Activated CD4-positive, alpha-beta T cell treated with anti-CD3 and anti-CD28 coated beads for 24 hours (primary cell): ENCODE measurements at places on chromosomes 11 and 22.

GRCh38 chr22:24975813-24976341, 23.4 kb downstream of the KIAA1671 start:
- DNase-seq, result no peak

GRCh38 chr11:79054636-79055035, 386.2 kb downstream of the TENM4 start:
- no peak for DNase-seq

DNA sequence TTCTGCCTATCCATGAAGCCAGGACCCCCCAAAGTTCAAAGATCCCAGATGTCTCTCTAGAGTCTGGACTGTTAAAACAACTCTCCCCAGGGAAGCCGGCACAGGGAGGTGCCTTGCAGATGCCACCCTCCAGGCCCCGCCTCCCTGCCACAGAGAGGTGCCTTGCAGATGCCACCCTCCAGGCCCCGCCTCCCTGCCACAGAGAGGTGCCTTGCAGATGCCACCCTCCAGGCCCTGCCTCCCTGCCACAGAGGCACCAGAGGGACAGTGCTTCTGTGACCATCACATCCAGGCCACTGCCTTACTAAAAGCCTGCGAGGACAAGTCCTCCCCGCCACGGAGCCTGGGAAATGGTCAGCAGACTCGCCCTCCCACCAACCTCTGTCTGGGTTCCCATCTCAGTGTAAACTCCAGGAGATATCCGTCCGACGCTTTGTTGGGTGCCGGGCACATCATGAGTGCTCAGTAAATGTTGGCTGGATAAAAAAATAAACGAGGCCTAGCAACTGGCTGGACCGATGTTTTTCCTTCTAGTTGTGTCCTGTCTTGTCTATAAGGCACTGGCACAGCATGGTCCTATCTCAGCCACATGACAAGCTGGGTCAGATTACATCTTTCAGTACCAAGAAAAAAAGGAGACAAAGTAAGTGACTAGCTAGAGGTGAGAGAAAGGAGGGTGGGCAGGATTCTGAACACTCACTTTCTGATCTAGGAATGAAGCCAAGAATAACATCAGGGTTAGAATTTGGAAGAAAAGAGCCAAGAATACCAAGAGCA, 91.2 kb upstream of the CSNK2A3 start:
- no peak for DNase-seq

DNA sequence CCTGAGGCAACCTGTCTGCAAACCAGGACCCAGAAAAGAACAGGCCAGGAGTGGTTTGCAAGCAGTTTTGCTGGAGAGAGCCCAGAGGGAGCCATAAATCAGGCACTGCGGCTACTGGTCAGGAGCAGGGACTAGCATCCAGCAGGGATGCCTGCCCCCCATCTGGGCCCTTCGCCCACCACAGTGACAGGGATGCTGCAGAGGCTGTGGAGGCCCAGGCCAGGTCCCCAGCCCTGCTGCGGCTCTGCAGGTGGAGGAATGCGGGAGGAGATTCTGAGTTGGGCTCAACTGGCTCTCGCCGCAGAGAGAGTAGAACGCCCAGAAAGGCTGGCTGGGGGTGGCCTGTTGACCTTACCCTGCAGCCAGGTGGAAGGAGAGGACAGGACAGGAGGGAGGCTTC, 16.4 kb upstream of the NEFH start:
- no peak for DNase-seq

GRCh38 chr11:129643031-129643721, 172.5 kb upstream of the TMEM45B start:
- DNase-seq, result no peak

GRCh38 chr11:19083166-19083565, 22.6 kb upstream of the MRGPRX2 start:
- DNase-seq, result no peak

DNA sequence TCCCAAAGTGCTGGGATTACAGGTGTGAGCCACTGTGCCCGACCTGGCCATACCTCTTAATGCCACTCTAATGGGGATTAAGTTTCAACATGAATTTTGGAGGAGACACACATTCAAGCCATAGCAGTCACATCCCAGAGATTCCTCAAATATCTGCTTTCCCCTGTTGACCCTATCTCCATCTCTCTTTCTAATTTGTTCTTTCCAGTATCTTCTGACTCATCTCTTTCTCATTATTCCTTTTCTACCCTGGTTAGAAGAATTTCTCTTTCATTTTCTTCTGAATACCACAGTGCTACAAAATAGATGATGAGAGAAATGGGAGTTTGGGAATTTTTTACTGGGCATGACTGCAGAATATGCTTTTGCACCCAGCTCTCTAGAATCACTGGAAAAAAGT, 5.1 kb downstream of the OR10V1 start:
- no peak for DNase-seq

- DNase-seq, result no peak
Observed at GRCh38 chr11:66933531-66933930, 24.7 kb downstream of the PC start.

- no peak for DNase-seq
Observed at GRCh38 chr11:73402834-73403185, 26.6 kb downstream of the RELT start.

- DNase-seq, result no peak
Observed at GRCh38 chr22:25461301-25461700, 103.2 kb upstream of the GRK3 start.

- DNase-seq, result no peak
Observed at GRCh38 chr11:45026835-45027234, 76.2 kb upstream of the TP53I11 start.

DNA sequence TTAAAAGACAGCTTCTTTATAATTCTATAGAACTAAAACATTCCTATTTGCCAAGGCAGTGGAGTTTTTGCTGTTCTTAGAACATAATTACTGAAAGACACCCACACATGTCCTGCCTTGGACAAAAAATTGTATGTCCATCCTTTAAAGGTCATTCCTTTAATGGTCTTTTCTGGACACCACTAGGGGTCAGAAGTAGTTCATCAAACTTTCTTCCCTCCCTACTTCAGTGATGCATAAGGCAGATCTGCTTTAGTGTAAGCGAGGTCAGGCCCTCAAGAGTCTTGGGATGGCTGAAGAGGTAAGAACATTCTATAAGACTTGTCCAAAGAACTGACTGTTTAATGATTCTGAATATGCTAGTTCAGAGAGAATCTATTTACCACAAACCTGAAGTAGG, 4.3 kb upstream of the OR51V1 start:
- DNase-seq, result no peak

DNA sequence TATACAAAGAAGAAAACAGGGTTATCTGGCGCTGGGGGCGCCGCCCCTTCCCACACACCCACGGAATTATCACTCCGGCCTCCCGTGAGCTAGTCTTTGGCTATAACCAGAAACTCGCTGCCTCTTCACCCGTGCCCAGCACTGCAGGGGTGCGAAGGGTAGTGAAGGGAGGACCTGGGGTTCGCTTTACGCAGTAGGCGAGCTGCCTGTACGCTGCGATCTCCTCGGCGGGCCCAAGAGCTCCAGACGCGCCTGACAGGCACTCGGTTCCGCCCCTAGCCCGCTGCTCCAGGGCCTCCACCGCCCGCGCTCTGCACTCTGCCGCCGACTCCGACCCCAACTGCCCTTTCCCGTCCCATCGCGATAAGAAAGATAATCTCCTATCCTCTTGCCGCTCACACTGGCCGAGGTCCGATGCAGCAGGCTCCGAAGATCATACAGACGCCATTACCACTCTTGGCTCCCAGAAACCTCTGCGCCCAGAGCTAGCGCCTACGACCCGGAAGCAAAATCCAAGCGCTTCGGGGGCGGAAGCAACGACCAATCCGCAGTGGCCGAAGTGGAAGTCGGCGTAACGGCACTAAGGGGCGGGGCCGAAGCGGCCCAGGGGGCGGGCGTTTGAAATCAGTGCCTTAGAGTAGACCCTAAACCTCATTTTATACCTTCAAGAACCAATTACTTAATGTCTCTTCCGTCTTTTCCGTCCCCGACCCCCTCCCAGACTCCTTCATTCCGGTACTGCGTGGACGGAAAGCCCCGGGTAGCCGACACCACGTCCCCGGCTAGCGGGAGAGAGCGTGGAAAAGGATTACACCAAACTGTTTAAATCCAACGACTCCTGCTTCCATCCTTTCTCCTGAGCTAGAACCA, at the start of the genes CWC15 and KDM4D:
Gene CWC15, minus strand, starts transcription at position 458 of the 870 bp plus-strand sequence. CDS start 1,371 bp downstream, outside the sequence.
Gene KDM4D, plus strand, starts transcription at position 611 of the 870 bp plus-strand sequence. CDS start 23,664 bp downstream, outside the sequence.
- peak; percentile 90 for DNase-seq

DNA sequence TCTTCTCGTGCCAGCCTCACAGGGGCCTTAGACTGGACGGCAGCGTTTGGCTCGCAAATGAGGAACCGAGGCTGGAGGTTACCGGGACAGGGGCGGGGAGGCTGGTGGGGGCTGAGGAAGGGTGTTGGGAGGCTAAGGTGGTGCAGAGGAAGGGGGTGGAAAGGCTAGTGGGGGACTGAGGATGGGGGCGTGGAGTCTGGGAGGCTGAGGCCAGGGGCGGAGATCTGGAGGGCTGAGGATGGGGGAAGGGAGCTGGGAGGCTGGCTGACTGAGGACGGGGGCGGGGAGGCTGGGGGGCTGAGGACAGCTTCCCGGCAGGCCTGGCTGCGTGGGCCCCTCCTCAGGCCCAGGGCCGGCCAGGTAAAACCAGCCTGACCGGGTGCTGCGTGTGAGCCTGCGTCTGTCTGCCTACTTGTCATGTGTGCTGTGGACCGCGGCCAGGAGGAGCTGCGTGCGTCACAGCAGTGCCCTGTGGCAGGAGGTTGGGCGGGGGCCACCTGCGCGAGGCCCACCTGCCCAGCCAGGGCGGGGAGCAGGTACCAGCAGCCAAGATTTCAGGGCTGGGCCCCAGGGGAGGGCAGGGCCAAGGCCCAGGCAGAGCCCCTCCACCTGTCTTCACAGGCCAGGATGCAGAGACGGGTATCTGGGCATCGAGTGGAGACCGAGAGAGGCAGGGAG, 9.4 kb upstream of the PIM3 start:
- no peak for DNase-seq

- DNase-seq, result no peak
Observed at GRCh38 chr22:50002791-50003190, 9.8 kb downstream of the IL17REL start.

GRCh38 chr22:18970176-18970947, 34.3 kb upstream of the PRODH start:
- DNase-seq, result no peak

GRCh38 chr22:41551877-41552582, 7.8 kb upstream of the POLR3H start:
- no peak for DNase-seq

DNA sequence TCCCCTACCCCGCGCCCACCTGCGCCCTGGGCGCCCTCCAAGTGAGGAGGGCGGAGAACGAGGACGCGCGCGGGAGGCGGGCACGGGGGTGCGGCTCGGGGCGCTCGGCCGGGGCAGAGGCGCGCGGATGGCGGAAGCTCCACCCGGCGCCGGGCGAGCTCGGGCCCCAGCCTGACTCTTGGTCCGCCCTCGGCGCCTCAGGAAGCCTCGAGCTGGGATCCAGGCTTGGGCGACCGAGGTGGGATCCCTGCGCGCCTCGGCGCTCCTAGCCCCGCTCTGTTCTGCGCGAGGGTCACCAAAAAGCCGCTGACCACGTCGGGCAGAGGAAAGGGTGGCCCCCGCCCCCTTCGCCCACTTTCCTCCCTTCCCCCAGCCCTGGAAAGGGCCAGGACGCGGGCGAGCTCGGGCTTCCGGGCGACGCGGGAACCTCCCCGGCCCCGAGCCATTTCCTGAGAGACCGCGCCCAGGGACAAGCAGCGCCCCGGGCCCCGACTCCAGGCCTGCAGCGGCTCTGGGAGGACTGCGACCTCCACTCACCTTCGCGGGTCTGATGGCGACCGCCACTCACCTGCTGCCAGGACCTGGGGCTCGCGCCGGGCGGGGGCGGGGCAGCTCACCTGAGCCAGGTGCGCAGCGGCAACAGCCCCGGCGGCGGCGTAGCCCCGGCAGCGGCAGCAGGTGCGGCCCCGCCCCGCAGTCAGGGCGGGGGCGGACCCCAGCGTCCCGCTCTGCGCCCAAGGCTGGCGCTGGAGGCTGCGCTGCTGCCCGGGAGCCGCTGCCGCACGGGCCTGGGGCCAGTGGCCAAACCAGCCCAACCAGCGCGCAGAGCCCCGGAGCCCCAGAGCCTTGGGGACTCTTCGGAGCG, 2.2 kb upstream of the SIGIRR start:
- DNase-seq, result peak; percentile 27

GRCh38 chr22:35375031-35375430, 5.9 kb upstream of the HMOX1 start:
- no peak for DNase-seq

DNA sequence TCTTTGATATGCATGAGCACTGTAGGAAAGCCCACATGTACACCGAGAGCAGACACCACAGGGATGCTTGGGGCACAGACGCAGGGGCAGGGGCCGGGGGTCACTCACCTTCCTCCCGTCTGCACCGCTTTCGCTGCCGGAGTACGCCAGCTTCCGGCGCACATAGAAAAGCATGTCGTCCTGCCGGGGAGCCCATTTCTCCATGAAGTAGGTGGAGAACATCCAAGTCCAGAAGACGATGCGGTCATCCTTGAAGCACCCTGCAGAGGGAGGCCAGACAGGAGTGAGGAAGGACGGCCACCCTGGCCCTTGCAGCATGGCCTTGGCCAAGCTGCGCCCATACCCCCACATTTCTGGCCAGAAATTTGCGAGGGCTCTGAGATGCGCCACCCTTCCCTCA, 28.8 kb downstream of the KIAA0930 start:
- DNase-seq, result no peak

GRCh38 chr11:14673824-14674405, 30.3 kb downstream of the PDE3B start:
- no peak for DNase-seq

DNA sequence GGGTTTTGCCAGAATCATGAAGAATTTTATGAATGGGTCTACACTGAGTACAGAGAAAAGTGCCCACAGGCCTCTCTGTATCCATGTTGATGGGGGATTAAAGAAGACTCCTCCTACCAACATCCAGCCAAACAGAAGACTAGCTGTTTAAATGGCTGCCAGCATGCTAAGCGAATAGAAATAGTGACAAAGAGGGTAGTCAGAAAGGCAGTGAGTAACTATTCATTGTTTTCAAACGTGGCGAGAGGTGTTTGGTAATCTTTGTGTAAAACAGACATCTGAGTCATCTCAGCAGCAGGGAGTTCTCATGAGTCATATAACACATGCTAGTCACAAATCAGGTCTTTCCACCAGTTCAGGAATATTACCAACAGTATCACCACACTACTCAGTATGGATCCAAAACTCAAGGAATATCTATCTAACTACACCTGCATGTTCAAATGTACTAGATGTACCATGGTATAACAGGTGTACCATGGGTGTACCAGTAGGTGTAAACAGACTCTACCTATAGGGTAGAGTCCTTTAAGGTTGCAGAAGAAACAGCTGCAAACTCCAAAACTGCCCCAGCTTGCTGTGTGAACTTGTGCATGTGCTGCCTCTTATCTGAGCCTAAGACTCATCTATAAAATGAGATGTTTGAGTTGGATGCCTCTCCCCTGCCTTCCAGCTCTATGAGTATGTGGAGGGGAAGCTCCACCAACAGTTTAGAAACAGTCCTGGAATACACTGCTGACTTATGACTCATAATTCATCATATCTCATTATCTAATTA, 82.0 kb downstream of the SLC1A2 start:
- peak; percentile 14 for DNase-seq

DNA sequence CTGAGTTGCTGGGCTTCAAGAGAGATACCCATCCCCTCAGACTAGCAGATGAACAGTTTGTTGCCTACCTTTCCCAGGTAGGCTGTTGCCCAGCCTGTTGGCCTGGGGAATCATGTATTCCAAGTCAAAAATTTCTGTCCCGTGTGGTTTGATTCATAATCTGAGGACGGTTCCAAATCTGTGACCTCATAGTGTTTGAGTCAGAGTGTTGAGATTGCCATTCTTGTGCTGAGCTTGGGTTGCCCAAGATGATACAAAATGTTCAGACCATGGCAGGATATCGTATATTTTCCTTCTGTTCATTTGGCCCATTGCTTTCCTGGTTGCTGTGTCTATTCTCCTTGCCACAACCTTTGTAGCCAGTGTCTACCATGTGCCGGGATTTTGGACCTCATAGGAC, 64.3 kb downstream of the CYB5R2 start:
- no peak for DNase-seq

- DNase-seq, result no peak
Observed at GRCh38 chr22:42711895-42712837, 8.5 kb downstream of the A4GALT start.
